Renal pelvis (tissue), 12 donors: ENCODE measurements at places on chromosomes 5 and 9. TPM values are rescaled to one million over a fixed set of nuclear protein-coding genes. Genes with fewer than 3 reads are reported as not detected.

GRCh38 chr5:14206028-14206725 is 63.0 kb downstream of the TRIO start:
- no peak for DNase-seq

DNA sequence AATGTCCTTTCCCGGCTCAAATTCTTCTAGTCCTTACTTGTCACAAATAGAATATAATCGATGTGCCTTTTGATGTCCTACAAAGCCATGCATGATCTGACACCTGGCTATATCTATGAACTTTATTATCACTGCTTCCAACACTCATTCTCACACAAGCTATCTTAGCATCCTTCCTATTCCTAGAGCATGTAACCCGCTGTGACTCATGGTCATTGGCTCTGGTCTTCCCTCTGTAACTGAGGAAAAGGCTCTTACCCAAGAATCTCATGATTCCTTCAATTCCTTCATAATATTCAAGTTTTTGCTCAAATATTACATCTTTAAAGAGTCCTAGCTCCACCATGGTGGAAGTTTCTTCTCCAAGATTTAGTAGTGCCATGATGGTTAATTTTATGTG is 480.0 kb upstream of the PAPPA start:
- DNase-seq: no peak

DNA sequence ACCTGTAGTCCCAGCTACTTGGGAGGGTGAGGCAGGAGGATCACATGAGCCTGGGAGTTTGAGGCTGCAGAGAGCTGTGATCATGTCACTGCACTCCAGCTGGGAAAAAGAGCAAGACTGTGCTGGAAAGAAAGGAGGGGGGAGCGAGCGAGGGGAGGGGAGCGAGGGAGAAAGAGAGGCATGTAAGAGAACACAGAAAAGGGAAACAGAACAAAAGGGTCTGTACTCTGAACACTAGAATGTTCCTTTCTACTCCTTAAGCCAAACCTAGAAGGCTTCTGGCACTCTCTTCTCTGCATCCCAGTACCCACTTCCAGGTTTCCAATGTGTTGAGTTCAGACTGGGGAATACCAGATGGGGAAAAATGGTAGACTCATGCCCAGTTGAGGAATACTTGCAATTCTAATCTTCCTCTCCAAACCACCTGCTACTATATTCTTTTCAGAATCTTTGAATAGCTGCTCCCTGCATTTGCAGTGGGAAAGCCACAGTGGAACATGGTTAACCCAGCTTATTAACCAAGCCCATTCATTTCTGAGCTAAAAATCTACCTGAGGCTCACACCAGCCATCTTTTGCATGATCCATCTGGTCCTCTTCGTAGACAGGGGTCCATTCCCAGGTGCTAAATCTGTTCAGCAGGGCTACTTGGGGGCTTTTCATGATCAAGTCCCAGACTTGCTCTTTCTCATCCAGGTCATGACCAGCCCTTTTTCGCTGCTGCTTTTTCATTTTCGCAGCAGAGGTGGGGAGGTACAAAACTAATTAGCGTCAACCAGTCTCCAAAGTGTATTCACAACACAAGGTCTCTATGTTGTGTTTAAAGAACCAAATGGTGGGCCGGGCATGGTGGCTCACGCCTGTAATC is 34.9 kb downstream of the SEMA4D start:
- no peak for DNase-seq

GRCh38 chr5:144202726-144203125 is 32.1 kb downstream of the KCTD16 start:
- DNase-seq: no peak

GRCh38 chr5:168578538-168579487 is at the start of gene PANK3:
Gene PANK3, minus strand, starts transcription at chr5:168579368. Its CDS starts 85 bp downstream, at chr5:168579283.
- no peak for DNase-seq

DNA sequence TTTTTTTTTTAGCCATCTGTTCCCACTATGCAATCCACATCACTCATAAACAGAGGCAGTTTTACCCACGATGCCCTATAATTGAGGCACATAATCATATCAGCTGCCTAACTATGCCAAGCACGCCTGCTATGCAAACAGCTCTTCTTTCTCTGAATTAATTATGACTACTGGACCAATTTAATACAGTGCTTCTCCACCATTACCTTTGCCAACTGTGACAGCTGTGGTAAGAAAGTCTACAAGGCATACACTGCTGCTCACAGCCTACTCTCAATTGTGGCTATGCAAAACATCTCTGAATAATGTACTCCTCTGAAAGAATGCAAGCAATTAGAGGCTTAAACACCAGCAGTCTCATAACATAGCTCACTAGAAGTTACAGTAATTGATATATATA is 97.1 kb downstream of the DTWD2 start:
- DNase-seq: no peak

GRCh38 chr5:77775790-77776553 is at the start of gene TBCA:
Gene TBCA, minus strand, starts transcription at chr5:77776339. Its CDS starts 82 bp downstream, at chr5:77776257.
- peak; percentile 91 for DNase-seq

- DNase-seq: no peak
Measured at GRCh38 chr5:32044939-32045338, 129.2 kb downstream of the GOLPH3 start.

DNA sequence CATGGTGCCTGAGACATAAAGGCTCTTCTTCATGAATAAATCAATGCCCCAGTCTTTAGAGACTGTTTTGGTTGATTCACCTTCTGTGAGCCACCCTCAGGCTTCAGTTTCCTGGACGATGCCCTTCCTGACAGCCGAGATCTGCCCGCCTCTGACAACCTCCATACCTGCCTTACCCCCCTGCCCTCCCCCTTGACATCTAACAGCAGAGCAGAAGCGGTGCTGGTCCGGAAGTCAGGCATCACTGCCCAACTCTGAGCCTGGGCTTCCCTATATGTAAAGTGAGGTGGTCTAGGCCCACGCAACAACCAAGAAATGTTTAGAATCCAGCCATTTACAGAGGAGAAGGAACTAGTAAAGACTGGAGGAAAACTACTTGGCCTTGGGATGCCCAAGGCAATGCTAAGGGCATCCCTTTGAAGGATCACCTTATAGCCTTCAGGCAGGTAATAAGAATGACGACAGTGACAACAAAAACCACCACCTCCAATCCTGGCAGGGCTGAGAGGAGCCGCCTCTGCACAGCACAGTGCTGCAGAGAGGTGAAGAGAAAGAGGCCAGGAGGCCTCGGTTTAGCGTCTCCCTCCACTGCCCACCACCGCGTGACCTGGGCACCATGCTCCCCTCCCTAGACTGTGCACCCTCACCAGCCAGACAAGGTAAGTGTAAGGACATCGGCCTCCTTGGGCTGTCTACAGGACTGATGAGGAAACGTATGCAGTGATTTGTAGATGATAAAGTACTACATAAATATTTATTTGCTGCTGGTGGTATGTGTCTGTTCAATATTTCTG is 35.3 kb upstream of the GABBR2 start:
- DNase-seq: no peak

DNA sequence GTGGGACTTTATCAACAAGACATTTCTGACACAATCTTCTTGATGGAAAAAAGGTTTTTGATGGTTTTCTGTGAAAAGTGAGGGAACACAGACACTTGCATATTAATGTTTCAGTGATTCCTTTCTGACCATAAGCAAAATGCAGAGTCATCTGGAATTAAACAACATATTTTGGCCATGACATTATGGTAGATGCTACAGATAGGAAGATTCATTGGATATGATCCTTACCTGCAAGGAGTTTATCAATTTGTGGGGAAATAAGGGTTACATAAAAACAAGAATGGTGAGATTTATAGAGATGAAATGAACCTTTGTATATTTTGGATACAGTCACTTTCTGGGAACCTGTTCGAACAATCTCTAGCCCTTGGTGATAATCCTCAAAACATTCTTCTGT is 155.3 kb upstream of the GNA14 start:
- DNase-seq: no peak

- DNase-seq: no peak
Measured at GRCh38 chr9:103068753-103069152, 73.6 kb downstream of the CYLC2 start.

GRCh38 chr9:96413302-96414221 is 4.6 kb downstream of the ZNF367 start:
- no peak for DNase-seq

- no peak for DNase-seq
Measured at GRCh38 chr9:750249-750967, 91.1 kb upstream of the DMRT1 start.

- no peak for DNase-seq
Measured at GRCh38 chr9:20559231-20559890, 62.9 kb downstream of the MLLT3 start.

GRCh38 chr5:143887903-143888665 is 76.1 kb downstream of the HMHB1 start:
- no peak for DNase-seq

GRCh38 chr9:86716326-86716922 is 230.9 kb downstream of the GAS1 start:
- DNase-seq: no peak

GRCh38 chr5:180001742-180002141 is 69.8 kb downstream of the RNF130 start:
- DNase-seq: no peak

DNA sequence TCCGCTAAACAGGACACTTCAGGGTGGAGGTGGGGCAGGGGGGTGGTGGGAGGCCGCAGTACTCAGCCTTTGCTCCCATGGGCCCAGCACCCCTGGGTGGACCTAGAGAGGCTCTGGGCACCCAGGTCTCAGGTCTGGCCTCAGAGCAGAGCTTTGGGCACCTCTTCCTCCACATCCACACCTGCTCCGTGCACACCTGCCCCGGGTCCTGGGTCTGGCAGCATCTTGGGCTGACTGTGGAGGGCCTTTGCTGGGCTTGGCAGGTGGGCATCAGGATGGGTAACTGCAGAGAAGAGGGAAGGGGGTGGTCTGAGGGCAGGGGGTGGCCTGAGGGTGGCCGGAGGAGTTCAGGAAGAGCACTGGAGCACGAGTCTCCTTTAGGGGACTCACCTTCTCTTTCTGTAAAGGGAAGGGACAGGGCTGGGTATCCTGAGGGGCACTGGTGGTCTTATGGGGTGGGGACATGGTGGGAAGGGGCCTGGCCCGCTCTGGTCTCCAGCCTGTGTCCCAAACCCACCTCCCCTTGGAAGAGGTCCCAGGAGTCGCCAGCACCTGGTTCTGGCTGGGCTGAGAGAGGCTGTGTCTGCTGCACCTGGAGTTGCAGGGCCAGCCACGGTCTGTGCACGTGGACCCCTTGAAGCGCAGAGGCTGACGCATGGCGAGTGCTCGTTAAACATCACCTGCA is 106.7 kb upstream of the IER5L start:
- no peak for DNase-seq

GRCh38 chr5:34041247-34041972 is 1.6 kb downstream of the C1QTNF3 start:
- no peak for DNase-seq

DNA sequence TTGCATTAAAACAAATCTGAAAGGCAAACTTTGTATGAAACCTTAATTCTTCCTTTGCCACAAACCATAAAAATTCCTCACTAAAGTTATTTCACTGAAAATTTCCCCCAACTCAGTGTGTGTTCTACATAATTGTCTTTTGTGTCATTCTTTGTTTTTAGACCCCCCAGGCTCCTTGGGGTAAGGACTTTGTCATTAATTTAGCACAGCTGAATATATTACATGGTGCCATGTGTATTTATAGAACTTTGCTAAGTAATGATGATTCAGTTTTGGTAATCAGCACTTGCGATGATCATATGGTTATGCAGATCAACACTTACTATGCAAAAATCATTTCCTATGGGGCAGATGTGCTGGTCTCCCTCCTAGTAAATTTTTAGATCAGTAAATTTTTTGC is 712.1 kb upstream of the MEF2C start:
- no peak for DNase-seq

DNA sequence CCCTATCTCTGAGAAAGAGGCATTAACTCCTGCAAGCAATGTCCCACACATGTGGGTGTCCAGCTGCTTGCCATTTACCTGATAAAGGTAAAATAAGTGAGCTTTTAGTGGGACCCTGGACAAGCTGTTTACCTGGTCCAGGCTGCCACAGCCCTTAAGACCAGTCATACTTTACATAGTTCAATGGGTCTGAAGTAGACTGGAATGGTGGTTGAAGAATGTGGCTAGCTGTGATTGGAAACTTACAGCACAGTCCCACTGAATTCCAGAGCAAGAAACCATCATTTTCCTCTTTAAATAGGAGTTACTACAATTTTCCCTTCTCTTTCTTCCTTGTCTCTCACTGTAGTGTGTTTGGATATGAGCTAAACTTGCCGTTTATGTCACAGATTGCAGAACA is 60.6 kb downstream of the GGTA1 start:
- no peak for DNase-seq

DNA sequence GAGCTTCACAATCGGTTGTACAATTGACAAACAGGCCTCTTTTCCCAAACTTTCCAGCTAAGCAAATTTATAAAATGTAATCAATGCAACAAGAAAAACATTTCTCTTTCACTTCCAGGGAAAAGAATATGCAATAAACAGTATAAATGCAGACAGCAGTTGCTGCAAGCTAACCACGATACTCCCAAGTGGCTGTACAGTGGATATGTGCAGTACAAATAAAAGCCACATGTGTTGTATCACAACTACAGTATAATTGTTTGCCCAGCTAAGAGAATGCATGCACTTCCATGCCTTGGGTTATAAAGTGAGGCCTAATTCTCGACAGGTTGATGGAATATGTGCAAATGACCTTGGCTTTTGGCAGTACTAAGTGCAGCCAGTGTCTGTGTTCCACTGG is 16.7 kb upstream of the PDCL start:
- DNase-seq: no peak

AQP7 gene
- polyA plus RNA-seq: 23.2 TPM

F12 gene
- polyA plus RNA-seq: 20.7 TPM

SHISAL2B gene
- polyA plus RNA-seq: not detected

PPIC gene
- polyA plus RNA-seq: 30.6 TPM

SETD9 gene
- polyA plus RNA-seq: 18.0 TPM

PDCD1LG2 gene
- polyA plus RNA-seq: 0.09 TPM

PTGES gene
- polyA plus RNA-seq: 4.3 TPM

PHF24 gene
- 0.40 TPM for polyA plus RNA-seq

TICAM2 gene
- 5.5 TPM for polyA plus RNA-seq

TERT gene
- 1.0 TPM for polyA plus RNA-seq

ASS1 gene
- 337 TPM for polyA plus RNA-seq
